ENCODE measurements at places on chromosomes 5 and 9.
A peak's percentile ranks its signal among the peaks of the same experiment; 100 is the strongest.

DNA sequence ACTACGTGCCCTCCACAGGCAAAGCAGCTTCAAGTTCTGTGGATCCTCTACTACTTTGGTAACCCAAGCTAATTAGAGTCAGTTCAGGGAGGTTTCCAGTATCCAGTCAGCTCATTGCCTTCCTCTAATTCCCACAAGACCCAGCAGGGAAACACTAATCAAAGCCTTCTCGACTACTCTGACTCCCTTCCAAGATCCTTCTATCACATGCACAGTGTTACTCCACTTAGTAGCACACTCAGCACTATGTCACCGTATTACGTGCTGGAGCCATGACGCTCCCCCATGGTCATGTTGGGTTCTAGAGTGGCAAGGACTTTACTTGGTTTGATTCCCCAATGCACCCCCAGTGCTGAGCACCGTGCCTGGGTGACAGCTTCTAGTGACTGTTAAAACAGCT is 53.0 kb downstream of the DCP2 start:
- DNase-seq: no peak

DNA sequence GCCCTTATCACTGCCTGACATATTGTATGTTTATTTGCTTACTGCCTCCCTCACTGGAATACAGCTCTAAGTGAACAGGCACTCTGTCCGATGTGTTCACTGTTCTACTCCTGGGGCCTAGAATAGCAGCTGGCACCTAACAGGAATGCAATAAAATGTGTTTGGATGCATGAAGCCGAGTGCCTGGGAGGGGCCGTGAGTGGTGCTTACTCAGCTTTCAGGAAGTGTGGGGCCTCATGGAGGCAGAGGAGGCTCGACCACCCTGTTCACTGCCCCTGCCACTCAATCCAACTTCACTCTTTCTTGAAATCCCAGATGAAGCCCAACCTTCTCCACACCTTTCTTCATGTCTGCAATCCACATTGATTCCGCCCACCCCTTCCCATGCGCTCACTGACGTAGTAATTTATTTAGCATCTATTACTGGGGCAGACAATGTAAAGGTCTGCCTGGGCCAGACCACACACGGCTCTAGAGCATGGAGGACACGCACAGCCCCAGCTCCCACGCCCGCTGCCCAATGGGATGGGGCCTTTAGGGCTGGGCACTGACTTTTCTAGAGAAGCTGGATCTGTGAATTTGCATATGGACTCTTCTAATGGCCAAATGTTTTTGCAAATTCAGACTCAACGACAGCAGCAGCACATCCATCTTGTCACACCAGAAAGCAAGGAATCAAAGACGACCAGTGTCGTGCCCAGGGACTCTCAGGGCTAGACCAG is 21.3 kb downstream of the TBC1D9B start:
- DNase-seq: no peak

GRCh38 chr5:110681109-110681508 is 45.4 kb downstream of the TMEM232 start:
- DNase-seq: no peak

- no peak for DNase-seq
Observed at GRCh38 chr9:17402309-17402708, 176.6 kb upstream of the SH3GL2 start.

GRCh38 chr9:122138560-122139268 is 20.9 kb downstream of the NDUFA8 start:
- no peak for DNase-seq

GRCh38 chr9:91297306-91297705 is 64.4 kb downstream of the AUH start:
- DNase-seq: no peak

GRCh38 chr9:18058564-18059442 is 415.1 kb upstream of the ADAMTSL1 start:
- DNase-seq: no peak

DNA sequence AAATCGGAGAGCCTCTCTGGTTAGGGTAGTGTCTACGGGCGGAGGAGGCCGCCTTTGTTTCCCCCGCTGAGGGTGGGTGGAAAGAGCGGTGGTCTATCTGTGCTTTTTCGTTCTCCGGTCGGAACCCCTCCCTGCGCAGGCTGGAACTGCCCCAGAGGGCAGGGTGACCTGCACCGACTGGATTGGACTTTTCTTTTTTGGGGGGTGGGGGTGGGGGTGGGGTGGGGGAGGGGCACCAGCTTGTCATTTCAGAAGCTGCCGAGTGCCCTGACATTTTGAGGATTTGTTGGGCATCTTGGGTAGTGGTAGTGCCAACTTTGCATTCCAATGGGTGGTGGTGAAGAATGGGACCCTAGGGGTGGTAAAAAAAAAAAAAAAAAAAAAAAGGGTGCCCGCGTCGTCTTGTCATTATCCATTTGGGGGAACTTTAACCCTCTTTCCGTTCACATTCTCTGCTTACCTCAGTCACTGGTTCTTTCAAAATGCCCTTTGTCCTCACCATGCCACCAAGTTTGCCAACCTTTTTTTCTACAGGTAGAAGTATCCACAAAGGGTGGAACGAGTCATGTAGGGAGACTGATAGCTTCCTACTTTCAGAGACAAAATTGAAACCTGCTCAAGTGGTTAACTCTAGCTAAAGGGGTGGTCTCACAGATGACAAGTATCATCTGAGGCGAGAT is 1.3 kb downstream of the UBE2R2 start:
- DNase-seq: no peak

DNA sequence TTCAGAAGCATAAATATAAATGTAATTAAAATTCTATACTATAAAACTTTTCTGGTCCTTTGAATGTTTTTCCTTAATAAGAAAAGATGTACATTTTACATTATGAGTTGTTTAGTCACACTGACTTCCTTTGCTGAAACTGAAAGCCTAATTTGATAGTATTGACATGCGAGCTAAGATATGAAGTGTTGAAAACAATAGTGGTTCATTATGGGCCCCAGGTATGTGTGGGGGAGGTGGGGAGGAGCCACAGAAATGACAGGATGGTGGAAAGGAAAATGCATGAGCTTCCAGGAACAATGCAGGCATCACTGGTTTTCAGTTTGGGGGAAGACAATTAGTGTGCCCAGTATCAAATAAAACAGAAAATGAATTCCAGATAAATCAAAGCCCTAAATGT is 35.4 kb upstream of the RLN1 start:
- DNase-seq: no peak

DNA sequence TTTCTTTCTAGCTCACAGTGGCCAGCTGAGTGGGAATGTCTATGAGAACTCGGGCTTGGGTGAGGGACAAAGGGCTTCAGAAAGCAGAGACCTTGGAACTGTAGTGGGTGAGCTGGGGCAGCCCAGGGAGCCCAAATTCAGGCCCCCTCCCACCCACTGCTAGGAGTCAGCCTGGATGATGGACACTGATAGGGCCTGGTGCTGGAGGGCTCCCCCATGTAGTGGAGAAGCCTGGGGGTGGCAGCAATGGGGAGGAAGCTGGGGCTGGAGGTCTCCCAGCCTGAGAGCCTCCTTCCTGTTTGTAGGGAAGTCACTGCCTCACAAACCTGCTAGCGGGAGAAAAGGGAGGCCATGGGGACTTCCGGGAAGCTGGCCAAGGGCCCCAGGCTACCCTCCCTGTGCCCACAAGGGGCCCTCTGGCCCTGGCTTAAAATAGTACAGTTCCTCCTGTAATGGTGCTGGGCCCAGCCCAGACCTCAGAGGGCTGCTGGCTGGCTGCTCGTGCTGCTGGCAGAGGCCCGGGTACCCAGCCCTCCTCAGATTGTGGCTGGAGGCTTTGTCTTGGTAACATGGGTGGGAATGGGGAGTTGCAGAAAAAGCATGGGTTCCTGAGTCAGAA is 6.3 kb upstream of the NR5A1 start:
- DNase-seq: no peak

- DNase-seq: no peak
Observed at GRCh38 chr9:116168231-116168630, 14.6 kb downstream of the PAPPA start.

DNA sequence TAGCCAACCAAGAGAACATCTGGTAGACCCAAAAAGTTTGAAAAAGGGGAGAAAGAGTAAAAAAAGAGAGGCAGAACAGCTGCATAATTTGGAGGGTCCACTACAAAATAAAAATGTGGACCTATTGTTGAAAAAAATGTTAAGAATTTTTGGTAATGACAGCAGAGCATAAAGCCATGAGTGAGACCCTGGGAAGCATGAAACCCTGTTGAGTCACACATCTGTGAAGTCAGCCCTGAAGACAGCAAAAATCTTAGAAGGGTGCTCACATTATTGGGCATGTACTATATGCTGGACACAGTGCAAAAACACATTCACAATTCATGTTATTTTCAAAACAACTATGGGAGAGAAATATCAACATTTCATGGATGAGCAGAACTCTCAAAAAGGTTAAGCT is 56.4 kb upstream of the LIFR start:
- DNase-seq: no peak

DNA sequence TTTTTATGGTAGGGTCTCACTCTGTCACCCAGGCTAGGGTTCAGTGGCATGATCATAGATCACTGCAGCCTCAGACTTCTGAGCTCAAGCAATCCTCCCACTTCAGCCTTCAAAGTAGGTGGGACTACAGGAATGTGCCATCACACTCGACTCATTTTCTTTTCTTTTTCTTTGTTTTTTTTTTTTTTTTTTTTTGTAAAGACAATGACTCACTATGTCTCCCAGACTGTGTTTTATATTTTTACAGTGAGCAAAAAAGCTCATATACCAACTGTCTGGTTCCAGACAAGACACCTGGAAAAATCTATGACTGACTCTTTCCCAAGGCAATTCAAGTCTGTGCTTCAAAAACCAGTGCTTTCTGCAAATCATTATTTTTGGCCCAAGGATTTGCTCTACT is 10.8 kb upstream of the FOXD1 start:
- no peak for DNase-seq

- DNase-seq: no peak
Observed at GRCh38 chr5:147084702-147085101, 150.1 kb upstream of the STK32A start.

- DNase-seq: no peak
Observed at GRCh38 chr5:127003798-127004495, 26.4 kb downstream of the MARCHF3 start.

GRCh38 chr9:90499761-90500160 is 142.9 kb downstream of the DIRAS2 start:
- no peak for DNase-seq

DNA sequence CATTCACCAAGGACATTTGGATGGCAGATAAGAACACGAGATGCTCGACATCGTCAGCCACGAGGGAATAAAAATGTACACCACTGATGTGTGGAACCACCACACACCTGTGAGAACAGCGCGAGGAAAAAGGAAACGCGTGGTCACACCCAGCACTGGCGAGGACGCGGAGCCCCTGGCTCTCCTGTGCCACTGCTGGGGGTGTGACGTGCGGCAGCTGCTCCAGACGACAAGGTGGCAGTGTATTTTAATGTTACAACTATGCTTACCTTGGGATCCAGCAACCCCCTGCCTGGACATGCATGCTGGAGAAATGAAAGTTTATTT is 13.6 kb upstream of the CEP72 start:
- no peak for DNase-seq

GRCh38 chr5:64347309-64347708 is 158.5 kb upstream of the RGS7BP start:
- no peak for DNase-seq

GRCh38 chr5:112467485-112467884 is 48.4 kb upstream of the EPB41L4A start:
- no peak for DNase-seq

GRCh38 chr9:97994703-97995102 is 11.6 kb downstream of the ANP32B start:
- DNase-seq: no peak

DNA sequence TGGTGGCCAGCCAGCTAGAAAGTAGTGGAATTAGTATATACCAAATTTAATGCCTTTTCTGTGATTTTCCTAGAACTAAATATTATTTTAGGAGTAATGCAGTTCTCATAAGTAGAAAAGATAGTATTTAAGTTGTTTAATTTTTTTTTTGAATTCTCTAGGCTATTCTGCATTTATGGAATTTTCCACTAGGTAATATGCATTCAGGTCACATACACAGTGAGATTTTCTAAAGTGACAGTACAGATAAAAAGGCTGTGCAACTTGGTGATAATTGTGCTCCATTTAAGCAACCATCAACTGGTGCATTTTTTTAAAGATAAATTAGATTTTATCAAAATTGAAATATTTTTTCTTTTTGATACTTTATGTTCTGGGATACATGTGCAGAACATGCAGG is 111.5 kb downstream of the SCAMP1 start:
- no peak for DNase-seq

DNA sequence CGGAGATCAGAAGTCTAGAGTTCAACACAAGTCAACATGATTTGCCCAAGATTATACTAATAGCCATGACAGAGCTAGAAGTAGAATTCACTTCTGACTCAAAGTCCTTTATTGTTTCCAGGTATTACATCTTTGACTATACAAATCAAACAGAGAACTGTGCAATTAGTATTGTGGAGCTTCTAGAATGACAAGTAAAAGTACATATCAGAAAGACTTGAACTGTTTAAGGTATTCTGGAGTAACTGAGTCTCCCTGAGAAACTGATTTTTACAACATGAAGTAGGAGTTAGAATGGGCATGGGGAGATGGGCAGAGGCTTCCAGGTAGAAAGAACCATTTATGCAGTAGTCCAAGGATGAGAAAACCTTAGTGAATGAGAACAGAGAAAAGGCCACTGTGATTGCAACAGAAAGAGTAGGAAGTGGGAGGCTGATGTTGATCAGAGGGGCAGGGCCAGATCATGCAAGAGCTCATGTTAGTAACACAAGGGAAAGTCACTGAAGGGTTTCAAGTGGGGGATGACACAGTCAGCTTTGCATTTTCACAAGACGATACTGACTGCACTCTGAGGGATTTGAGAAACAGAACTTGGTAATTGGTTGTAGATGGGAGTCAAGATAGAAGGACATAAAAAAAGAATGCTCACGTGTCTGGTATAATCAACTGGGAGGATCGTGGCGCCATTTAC is 280.7 kb downstream of the RFX3 start:
- DNase-seq: no peak

- DNase-seq: no peak
Observed at GRCh38 chr5:174056064-174056847, 10.8 kb downstream of the NSG2 start.

- no peak for DNase-seq
Observed at GRCh38 chr5:42881416-42882117, 69.9 kb upstream of the SELENOP start.

GRCh38 chr5:176837707-176838115 is 27.4 kb downstream of the UNC5A start:
- peak; percentile 39 for DNase-seq

DNA sequence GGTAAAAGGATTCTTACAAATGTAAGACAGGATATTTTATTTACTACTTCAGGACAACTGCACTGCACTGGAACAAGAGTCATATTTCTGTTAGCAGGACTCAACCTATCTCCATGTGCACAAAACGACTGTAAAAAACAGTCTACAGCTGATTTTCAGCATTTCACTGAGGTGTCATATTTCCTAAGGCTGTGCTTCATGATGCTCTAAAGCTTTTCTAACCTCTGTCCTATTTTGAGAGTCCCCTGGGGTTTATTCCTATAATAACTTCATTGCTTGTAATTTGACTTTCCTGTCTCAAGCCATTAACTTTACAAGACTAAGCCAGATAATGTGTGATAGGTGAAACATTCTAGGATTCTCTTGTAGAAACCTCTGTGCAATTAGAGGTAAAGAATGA is 472.3 kb downstream of the HINT1 start:
- no peak for DNase-seq
